ENCODE measurements at places on chromosomes 3 and 15.

DNA sequence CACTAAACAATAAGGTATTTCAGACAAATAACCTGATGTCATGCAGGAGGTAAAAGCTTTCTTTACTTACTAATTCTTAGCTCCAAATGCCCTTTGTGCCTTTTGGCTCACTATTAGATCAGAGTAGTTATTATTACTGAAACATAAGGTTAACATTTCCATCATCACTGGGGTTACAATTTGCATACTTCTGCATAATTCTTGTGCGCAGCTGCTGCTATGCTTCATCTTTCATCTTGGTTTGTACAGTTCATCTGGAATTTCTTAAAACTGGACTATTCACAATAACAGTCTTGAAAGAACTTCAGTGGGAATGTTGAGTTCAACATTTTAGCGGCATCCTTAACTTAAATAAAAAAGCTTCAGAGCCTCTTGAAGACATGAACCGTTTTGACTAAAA lies 383.2 kb upstream of the ADAMTS9 start:
- DNase-seq: no peak

DNA sequence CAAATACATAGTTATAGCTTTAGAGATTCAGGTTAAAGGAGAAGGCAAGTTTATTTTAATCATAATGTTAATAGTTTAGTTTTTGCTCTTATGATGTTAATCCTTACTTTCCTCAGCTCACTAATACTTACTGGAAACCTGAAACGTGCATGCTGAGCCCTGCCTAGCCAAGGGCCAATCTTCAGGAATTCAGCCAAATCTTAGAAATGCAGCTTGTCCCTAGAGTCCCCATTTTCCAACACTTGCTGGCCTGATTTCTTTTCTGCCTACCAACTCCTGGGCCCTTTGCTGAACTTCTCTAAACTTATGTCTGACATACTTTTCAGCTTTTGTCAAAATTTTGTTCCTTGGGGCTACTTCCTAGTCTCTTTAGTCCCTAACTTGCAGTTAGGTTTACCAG lies 22.8 kb downstream of the BCHE start:
- no peak for DNase-seq

- DNase-seq: no peak
These were observed 16.1 kb downstream of the NANOGP8 start for GRCh38 chr15:35068846-35069475.

DNA sequence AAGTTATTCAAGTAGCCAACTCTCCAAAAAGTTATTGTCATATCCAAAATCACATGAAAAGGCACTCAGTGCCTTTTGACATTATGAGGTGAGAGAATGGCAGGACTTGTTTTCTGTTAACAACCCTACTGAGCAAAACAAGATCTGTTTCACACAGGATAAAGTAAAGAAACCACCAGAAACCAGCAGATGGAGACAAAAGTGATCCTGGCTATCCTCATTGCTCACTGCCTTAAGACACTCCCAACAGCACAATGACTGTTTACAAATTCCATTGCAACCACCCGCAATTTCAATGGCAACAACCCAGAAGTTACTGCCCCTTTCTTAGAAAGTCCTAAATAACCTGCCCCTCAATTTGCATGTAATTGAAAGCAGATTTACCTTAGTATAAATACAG lies 352.6 kb upstream of the NDN start:
- no peak for DNase-seq

- DNase-seq: no peak
These were observed 518.6 kb downstream of the GBE1 start for GRCh38 chr3:81242871-81243270.

DNA sequence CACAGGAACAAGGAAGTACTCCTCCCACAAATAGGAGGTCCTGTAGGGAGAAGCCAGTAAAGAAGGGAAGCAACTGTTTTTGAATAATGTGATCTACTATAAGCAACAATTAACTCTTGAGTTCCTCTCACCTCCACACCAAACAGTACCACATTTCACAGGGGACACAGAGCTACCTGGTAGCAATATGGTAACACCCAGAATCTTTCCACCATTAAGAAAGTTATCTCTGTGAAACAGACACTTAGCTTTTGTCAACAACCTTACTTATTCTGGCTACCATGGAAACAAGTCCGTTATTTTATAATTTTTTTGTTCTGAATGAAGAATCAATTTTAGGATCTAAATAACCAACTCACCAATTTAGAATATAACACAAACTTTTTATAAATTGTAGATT lies 49.5 kb downstream of the TBL1XR1 start:
- no peak for DNase-seq

GRCh38 chr3:62131620-62132019 lies 241.7 kb downstream of the FEZF2 start:
- DNase-seq: no peak

GRCh38 chr3:70531063-70531657 lies 218.7 kb upstream of the MDFIC2 start:
- no peak for DNase-seq

GRCh38 chr3:159839561-159840379 lies 148.9 kb upstream of the IL12A start:
- peak; percentile 59 for DNase-seq

- DNase-seq: peak; percentile 27
These were observed 393.4 kb downstream of the NTRK3 start for GRCh38 chr15:87863152-87863551.

GRCh38 chr3:186308549-186308948 lies 53.5 kb downstream of the DGKG start:
- DNase-seq: no peak

DNA sequence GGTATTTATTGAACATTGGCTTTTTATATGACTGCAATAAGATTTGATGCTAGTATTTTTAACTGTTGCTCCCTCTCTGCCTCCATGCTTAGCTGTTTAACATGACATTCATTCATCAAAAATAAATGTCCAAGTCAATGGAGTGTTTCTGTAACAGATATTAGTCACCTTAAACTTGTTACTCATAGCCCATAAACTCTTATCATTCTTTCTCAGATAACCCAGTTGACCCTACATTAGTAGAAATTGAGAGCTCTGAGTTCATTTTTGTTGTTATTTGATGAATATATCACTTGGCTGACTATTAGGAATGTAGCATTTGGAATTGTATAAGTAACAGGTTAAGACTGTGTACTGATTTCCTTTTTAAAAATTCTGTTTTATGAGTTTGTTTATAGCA lies 201.1 kb downstream of the UBE2E2 start:
- DNase-seq: no peak

- no peak for DNase-seq
These were observed 50.9 kb upstream of the BHLHE40 start for GRCh38 chr3:4928277-4928789.

- DNase-seq: no peak
These were observed 142.5 kb upstream of the LMCD1 start for GRCh38 chr3:8359133-8359532.

GRCh38 chr15:23548071-23548470 lies 17.4 kb upstream of the MKRN3 start:
- no peak for DNase-seq

DNA sequence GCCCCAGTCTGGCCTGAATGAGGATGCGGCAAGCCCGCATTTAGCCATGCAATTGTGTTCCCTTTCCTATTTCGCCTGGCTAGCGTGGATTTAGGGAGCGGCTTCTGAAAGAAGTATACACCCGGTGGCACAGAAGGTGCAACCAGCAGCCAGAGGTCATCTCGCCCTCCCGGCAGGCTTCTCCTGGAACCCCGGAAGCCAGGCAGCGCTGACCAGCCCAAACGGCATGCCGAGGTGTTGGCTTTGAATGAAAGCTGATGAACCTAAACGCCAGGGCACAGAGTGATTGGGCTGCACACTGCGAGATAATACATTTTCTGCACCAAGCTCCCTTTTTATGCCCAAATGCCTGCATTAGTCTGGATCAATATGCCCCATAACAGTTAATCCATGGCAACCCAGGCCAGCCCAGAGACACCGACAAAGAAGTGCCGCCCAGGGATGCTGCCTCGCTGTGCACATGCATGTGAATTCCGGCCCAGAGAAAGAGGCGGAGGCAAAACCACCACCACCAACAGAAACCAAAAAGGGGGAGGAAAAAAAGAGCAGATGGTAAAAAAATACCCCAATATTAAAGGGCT lies 1.4 kb downstream of the SRGAP3 start:
- DNase-seq: no peak

DNA sequence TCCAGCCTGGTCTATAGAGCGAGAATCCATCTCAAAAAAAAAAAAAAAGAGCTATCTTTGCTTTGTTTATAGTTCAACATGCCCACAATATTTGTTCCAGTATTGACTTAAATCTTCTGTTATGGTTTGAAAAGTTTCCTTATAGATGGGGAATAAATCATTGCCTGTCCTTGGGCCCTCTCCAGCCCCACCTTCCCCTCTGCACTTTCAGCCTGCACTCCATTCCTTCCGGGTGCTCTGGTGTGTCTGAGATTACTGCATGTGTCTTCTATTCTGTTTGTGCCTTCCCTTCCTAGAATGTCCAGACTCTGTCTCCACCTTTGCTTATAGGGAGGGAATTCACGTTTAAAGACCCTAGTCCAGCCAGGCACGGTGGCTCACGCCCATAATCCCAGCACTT lies 25.2 kb upstream of the GPX1 start:
- no peak for DNase-seq

DNA sequence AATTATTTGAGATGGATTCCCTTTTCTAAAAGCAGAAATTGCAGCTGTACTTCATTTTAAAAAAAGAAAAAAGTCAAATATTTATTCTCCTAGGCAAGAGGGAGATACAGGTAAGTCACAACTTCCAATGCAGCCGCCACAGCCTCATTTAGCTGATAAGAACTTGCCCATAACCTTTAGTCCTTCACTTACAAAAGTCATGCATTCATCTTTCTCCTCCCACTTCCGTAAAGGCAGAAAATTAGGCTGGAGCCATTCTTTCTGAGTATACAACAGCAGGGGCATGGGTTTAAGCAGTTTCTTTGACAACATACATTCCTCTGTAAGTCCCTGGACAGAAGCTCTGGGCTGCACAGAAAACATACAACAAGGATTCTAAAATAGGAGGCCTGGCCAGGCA lies 4.3 kb downstream of the SUCLG2 start:
- DNase-seq: no peak

DNA sequence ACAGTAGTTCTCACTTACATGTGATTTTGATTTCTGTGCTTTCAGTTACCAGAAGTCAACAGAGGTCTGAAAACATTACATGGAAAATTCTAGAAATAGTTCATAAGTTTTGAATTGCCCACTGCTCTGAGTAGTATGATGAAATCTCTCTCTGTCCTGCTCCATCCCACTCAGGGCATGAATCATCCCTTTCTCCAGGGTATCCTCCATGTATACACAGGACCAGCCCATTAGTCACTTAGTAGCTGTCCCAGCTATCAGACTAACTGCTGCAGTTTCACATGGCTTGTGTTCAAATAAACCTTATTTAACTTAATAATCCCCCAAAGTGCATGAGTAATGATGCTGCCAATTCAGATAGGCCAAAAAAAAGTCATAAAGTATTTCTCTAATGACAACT lies 38.6 kb downstream of the EPHA3 start:
- no peak for DNase-seq

- no peak for DNase-seq
These were observed 68.0 kb downstream of the LRRK1 start for GRCh38 chr15:100987143-100987542.

DNA sequence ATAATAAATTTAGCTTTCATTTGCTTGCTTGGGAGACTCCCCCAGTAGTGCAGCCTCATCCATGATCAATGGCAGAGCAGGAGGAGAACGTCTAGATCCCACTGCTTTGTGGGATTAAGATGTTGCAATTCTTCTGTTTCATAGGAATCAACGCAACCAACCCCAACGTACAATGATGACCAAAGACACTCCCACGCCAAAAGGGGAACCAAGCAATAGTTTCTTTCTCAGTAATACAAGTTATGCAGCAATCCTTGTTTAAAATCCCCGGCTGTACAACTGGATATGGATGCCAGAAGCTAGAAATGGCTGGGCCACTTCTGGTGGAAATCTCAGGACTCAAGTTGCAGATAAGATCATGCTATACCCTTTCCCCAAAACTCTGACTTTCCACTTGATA lies 411.2 kb downstream of the VPS13C start:
- DNase-seq: no peak

GRCh38 chr3:105423397-105423796 lies 56.7 kb downstream of the ALCAM start:
- no peak for DNase-seq

DNA sequence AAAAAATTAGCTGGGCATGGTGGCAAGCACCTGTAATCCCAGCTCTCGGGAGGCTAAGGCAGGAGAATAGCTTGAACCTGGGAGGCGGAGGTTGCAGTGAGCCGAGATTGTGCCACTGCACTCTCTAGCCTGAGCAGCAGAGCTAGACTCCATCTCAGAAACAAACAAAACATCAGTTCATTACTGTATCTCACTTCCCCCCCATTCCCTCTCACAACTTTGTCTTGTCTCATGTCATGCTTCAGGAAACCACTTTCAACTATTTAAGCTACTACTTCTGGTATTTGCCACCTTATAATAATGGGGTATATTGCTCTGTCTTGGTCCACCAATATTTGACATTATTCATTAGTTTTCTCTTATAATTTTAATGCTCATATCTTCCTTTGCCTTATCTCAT lies 26.2 kb downstream of the PIK3CA start:
- DNase-seq: no peak

GRCh38 chr3:188108703-188109412 lies 45.1 kb upstream of the LPP start:
- DNase-seq: no peak

DNA sequence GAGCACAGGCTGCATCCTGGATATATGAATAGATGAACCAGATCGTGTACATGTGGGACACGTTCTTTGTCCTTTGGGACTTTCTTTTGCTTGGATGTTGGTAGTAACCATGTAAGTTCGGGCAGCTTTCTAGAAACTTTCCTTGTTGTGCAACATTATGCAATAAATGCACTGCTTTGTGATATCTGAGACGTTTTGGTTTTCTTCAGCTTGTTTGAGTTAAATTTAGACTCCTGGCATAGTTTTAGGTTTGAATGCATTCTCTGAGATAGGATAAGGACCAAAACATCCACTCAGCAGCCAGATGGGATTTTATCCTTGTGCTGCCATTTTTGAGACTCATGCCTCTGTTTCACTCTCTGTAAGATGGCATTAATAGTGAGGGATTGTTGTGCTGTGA lies 158.9 kb downstream of the IGF1R start:
- no peak for DNase-seq

DNA sequence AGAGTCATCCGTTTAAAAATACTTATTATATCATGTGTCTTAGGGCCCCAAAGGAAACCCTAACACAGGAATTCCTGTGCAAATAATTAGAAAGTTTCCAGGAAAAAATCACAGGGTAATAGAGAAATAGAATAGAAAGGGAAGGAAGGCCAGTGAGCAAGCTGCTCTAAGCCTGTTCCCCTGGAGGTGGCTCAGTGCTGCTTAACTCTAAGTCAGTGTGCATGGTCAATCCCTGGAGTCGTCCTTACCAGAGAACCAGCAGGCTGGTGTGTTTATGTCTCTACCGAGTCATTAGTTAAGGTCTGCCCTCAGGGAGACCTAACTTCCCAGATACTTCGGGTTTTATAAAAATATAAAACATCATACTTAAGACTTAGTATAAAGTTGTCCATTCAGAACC lies 21.0 kb upstream of the MCF2L2 start:
- no peak for DNase-seq

DNA sequence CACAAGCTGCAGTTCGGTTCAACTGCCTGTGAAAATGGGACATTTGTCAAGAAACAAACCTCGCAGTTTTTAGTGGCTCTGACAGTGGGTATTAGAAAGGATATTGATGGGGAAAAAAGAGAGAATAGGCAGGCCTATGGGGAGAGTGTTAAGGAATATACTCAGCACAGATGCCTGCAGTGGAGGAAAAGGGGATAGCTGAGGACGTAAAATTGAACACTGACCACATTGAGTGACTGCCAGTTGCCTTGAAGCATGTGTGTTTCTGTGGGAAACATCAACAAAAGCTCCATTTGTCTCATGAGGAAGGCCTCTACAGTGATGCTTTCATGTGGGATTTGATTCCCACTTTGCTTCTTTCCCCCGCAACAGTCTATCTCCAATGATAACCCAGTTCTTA lies 1042.1 kb downstream of the TUSC7 start:
- DNase-seq: no peak

Measured in NT2/D1 (cell line).